ENCODE measurements at places on chromosomes 2 and 18.

- DNase-seq, result peak; percentile 24
Measured at GRCh38 chr18:3211236-3211992, 8.4 kb downstream of the MYOM1 start.

- no peak for DNase-seq
Measured at GRCh38 chr2:42640261-42640660, 71.8 kb downstream of the MTA3 start.

GRCh38 chr2:16249246-16250055 lies 309.1 kb downstream of the MYCN start:
- no peak for DNase-seq

DNA sequence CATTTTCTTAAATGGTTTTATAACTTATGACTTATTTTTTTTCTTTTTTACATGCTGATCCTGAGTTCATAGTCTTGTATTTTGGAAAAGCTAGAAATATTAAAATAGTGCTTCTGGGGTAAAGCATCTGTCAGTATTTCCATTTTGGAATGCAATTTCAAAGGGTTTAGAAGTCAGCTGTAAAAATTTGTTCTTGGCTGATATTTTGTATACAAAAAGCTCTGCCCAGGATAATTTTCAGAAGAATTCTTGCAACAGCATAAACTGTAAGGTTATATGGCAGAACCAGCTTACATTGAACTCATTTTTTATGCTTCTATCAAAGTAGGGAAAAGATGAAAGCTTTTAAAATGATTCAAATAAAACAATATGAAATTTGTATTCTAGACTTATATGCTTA lies 97.4 kb downstream of the DIS3L2 start:
- no peak for DNase-seq

- DNase-seq, result no peak
Measured at GRCh38 chr18:53385889-53386288, 838.6 kb downstream of the MBD2 start.

Data from COR-L47 (cell line).